Endothelial cell (in vitro differentiated cells): ENCODE measurements at places on chromosomes 2 and 18.
A peak's percentile ranks its signal among the peaks of the same experiment; 100 is the strongest.

GRCh38 chr2:36464006-36464721 is 108.6 kb downstream of the CRIM1 start:
- no peak for DNase-seq

GRCh38 chr2:12183032-12183645 is 436.7 kb downstream of the LPIN1 start:
- DNase-seq, result no peak

- no peak for DNase-seq
Measured at GRCh38 chr2:230661072-230661957, 51.3 kb upstream of the CAB39 start.

- DNase-seq, result no peak
Measured at GRCh38 chr2:61636686-61637085, 98.5 kb upstream of the XPO1 start.

- DNase-seq, result no peak
Measured at GRCh38 chr18:74803769-74804168, 206.1 kb downstream of the ZNF407 start.

DNA sequence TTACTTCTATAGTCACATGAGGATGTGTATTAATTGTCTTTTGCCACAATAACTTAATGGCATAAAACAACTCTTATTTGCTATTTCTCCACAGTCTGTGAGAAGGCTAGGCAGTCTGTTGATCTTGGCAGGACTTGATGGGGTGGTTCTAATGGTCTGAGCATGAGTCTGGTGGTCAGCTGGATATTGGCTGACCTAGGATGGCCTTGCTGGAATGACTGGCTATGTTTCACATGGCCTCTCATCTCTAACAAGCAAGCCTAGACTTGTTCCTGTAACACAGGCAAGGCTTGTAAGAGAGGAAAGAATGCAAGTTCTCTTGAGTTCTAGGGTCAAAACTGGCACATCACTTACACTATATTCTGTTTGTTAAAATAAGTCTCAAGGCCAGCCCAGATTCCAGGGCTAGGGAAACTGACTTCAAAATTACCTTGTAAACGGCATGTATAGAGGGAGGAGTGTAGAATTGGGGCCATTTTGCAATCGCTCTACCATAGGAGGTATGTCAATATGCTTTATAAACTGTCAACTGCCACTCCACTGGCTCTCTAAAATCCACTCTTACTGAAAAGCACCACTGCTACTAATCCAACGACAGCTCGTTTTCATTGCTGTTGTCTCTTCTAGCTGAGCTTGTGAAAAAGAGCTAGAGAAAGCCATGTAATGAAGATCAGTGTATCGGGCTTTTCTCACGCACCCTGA is 325.0 kb upstream of the PKDCC start:
- no peak for DNase-seq

GRCh38 chr18:34938090-34938489 is 103.1 kb upstream of the MAPRE2 start:
- no peak for DNase-seq

- DNase-seq, result no peak
Measured at GRCh38 chr2:63862806-63863205, 21.1 kb downstream of the UGP2 start.

- DNase-seq, result no peak
Measured at GRCh38 chr2:19000776-19001175, 357.6 kb downstream of the OSR1 start.

DNA sequence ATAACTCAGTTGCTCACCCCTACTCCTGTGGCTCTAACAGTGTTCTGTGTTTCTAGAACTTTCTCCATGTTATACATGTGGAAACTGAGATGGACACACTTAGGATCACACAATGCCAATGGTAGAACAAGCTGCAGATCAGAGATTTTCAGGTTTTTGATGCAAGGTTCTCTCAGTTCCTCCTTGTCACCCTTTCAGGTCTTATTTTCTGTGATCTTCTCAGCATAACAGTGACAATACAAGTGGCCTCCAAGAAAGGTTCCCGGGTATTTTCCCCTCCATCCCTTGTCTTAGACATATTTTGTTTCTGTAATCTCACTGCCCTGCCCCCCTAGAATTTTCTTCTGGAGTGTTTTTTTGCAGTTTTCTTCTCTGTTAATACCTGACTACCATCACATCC is 6.2 kb upstream of the MGAT5 start:
- no peak for DNase-seq

GRCh38 chr2:185644828-185645227 is 93.8 kb upstream of the FSIP2 start:
- no peak for DNase-seq

- DNase-seq, result no peak
Measured at GRCh38 chr2:216866515-216867095, 6.7 kb upstream of the TNP1 start.

DNA sequence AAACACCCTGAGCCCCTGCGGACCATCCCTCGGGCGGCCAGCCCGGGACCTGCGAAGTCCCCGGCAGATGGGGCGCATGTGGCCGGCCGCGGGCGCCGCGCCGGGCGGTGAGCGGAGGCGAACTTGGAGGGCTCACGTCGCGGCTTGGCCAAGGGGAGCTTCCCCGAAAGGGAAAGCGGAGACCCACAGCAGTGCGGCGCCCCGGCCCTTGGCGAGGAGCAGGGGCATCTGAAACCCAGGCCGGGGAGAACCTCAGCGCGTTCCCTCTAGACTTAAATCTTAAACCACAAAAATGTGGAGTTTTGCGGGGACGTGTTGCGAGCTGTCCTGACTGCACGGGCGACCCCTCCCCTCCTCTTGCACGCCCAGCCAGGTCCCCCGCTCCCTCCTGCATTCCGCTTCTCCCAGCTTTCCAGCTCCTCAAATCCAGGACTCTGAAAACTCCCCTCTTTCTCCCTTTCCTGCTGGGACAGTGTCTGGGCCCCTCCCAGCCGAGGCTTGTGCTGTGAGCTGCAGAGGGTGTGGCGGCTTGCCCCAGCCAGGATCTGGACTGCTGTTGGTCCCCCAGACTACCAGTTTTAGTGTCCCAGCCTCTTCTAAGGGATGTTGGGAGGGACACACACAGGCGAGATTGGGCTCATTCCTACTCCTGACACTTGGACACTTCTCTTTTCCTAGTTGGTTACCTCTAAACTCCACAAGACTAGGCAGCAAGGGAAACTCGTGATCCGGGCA is 1.3 kb downstream of the FMNL2 start:
- DNase-seq, result peak; percentile 55

- no peak for DNase-seq
Measured at GRCh38 chr2:225494100-225494459, 94.6 kb downstream of the NYAP2 start.

GRCh38 chr2:133360882-133361281 is 207.4 kb downstream of the NCKAP5 start:
- DNase-seq, result no peak

DNA sequence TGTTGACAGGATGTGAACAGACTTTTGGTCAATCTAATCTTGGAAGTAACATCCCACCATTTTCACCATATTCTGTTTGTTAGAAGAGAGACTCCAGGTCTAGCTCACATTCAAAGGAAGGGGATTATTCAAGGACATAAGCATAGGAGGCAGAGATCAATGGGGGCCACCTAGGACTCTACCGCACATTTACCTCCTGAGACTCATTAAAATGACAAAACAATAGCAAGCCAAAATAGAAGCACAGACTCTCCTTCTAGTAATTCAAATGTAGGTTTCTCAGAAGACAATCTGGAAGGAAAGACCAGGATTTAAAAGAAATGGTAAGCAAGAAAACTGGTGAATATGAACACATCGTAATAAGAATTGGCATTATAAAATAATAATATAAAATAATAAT is 156.4 kb upstream of the KYNU start:
- DNase-seq, result no peak

DNA sequence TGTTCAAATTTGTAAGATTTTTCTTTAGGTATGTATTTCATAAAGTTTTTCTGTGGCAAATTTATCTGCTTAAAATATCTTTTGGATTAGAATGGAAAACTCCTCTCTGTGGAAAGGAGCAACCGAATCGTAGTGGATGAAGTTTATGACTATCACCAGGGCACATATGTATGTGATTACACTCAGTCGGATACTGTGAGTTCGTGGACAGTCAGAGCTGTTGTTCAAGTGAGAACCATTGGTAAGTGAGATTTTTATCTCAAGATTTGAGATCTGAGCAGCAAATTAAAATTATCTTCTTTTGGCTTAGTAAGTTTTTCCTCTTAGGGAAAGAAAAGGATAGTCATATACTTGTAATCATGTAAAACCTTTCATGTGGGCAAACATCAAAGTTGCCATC is 14.2 kb downstream of the IL18RAP start:
- no peak for DNase-seq

- DNase-seq, result no peak
Measured at GRCh38 chr2:206471524-206472062, 28.3 kb downstream of the ADAM23 start.

DNA sequence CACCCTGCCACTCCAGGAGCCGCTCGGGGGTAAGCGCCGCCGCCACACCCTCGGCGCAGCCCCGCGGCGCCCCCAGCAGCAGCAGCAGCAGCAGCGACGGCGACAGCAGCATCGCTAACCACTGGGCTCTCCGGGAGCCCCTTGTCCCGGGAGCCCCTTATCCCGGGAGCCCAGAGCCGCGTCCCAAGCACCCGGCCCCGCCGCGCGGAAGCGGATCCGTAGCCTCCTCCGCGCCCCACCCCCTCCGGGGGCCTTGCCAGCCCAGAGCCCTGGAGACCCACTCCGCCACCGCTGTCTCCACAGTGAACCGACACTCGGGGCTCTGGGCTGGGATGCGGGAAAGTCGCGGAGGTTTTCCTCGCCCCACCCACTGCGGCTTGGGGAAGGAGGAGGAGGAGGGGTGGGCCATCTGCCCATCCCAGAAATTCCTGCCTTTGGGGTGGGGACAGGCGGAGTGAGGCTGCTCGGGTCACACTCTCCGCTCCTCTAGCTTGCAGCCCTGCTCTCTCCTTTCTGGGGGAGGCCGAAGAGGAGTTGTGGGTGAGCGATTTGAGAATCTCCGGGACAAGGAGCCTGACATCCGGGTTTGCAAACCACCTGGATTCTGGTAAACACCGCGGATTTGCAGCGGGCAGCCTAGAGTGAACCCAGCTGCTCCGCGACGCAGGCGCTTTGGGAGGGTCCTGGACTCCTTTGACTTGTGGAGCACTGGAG is at the start of gene PLA2R1:
Gene PLA2R1, minus strand, starts transcription at position 324 of the 714 bp plus-strand sequence. Its CDS starts 212 bp downstream, at position 112.
- DNase-seq, result peak; percentile 38

GRCh38 chr2:141041281-141041680 is 1089.5 kb downstream of the LRP1B start:
- no peak for DNase-seq

- DNase-seq, result no peak
Measured at GRCh38 chr2:195450552-195451113, 206.4 kb upstream of the SLC39A10 start.

GRCh38 chr2:129727286-129727685 is 252.2 kb upstream of the RAB6C start:
- DNase-seq, result no peak

- no peak for DNase-seq
Measured at GRCh38 chr2:230505162-230505561, 89.2 kb downstream of the SP100 start.

GRCh38 chr2:233728723-233729301 is at the start of gene UGT1A3:
TSS of gene UGT1A3 (plus strand) at chr2:233729042. CDS start at chr2:233729127, 85 bp downstream.
- DNase-seq, result no peak

DNA sequence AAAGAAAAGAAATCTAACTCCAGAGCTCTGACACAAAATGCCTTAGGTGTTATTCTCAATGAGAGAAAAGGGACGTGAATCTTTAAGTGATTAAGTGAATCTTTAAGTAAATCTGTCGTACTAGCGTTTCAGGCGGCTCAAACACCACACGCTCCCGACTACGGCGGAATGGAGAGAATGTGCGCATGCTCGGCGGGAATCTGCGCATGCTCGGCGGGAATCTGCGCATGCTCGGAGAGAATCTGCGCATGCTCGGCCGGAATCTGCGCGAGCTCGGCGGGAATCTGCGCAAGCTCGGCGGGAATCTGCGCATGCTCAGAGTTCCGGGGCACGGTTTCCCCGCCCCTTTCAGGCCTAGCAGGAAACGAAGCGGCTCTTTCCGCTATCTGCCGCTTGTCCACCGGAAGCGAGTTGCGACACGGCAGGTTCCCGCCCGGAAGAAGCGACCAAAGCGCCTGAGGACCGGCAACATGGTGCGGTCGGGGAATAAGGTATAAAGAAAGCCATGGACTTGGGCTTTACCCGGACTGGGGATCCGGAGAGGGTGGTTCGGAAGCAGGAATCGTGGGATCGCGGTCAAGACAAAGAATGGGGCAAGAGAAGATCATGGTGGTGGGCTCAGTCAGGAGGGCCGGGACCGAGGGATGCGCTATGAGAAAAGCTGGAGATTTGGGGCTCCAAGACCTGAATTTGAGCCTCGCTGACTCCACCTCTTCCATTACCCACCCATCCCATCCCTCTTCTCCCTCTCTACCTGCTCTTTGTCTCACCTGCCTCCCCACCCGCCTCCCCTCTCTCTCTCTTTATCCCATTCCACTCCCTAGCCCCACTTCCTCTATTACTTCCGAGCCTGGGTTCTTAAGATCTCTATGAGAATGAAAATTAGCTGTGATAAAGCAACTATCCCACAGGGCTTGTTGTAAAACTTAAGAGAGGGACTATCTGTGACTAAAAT is at the start of gene XRCC5:
Gene XRCC5, plus strand, starts transcription at position 382 of the 955 bp plus-strand sequence. Its CDS starts 89 bp downstream, at position 471.
- DNase-seq, result peak; percentile 96

DNA sequence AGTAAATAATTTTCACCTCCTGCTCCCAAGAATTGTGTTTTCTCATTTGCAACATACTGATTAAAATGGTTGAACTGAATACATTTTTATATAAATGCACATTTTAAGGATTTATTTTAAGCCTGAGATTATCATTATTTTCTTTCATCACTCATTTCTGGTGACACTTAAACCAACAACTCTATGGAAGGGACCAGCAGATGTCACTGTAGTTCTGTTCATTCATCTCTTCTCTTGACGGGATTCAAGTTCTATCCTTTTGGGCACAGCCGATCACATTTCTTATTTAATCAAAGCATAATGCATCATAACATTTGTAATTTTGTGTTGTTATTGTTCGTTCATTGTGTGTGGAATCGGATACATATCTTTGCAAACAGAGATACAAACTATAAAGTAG is 417.9 kb downstream of the HRH4 start:
- DNase-seq, result peak; percentile 31

DNA sequence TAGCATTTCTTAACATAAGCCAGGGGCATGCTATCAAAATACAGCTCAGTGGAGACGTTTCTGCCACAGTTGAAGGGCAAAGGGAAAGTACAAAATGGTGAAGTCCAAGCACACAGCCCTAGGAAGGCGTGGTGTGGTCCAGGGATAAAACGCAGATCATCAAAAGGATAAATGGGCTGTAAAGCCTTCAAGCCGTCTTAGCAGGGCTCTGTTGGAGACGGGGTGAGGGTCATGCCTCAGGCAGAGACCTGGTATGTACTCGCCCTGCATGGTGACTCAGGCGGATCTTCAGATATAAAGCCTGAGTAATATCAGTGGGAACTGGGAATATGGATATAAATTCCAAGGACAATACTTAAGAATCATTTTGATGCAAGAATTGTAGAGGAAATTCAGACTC is 61.2 kb downstream of the NGEF start:
- DNase-seq, result no peak

- no peak for DNase-seq
Measured at GRCh38 chr2:206160125-206160806, 571 bp downstream of the EEF1B2 start.
